Muscle of leg (tissue), 16 donors: ENCODE measurements at places on chromosomes 4 and X. TPM values are rescaled to one million over a fixed set of nuclear protein-coding genes. Genes with fewer than 3 reads are reported as not detected.
A peak's percentile ranks its signal among the peaks of the same experiment; 100 is the strongest.

DNA sequence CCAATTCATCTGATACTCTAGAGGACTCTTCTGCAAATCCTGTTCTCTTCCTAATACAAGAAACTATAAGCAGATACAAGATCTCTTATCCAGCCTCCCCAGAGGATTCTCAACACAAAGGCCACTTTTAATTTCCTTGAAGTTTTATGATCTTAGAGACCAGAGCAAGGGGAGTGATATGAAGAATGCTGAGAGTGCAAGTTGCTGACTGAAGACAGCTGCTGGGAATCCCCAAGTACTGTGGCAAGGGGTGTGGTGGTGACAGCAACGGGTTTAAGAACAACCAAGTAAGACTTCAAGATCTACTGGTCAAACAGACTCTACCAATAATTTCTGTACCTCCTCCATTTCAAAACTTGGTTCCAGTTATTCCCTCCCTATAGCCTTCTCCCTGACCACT is 7.0 kb downstream of the AMMECR1 start:
- DNase-seq, result no peak

GRCh38 chr4:140790171-140790570 is 34.0 kb upstream of the TBC1D9 start:
- DNase-seq, result no peak

GRCh38 chr4:82640540-82640939 is 78.8 kb upstream of the TMEM150C start:
- no peak for DNase-seq

HTN3 gene
- total RNA-seq, result not detected

TCEAL3 gene
- 6.3 TPM for total RNA-seq

- DNase-seq, result no peak
Measured at GRCh38 chr4:103753868-103754653, 34.3 kb upstream of the TACR3 start.

GRCh38 chr4:77074981-77075855 is 571 bp downstream of the CCNI start:
- DNase-seq, result peak; percentile 93

SH3RF1 gene
- 10.7 TPM for total RNA-seq

CTAG2 gene
- not detected for total RNA-seq

- peak; percentile 79 for DNase-seq
Measured at GRCh38 chr4:125703443-125703842, 388.7 kb downstream of the FAT4 start.

- peak; percentile 54 for DNase-seq
Measured at GRCh38 chr4:38162240-38162784, 202.1 kb downstream of the PTTG2 start.

DNA sequence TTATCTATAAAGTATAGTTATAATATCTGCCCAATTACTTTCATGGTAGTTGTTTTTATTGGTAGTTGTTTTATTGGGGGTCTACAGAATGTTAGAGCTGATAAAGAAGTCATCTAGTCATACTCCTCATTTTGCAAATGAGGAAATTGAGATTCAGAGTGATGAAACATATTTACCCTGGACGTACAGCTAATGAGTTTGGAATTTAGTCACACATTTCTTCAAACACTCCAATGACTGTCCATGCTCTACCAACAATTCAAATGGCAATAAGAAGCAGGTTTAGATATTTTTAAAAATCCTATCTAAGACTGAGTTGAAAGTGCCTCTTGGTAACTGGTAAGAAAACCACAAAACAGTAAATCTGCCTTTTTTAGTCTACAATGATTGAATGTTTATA is 98.2 kb downstream of the MAGEC1 start:
- no peak for DNase-seq

SPATA4 gene
- 0.13 TPM for total RNA-seq

- no peak for DNase-seq
Measured at GRCh38 chrX:16547644-16548043, 102.3 kb upstream of the S100G start.

NAP1L3 gene
- 11.7 TPM for total RNA-seq

- DNase-seq, result peak; percentile 22
Measured at GRCh38 chr4:60683357-60683756, 516.8 kb upstream of the ADGRL3 start.

DNA sequence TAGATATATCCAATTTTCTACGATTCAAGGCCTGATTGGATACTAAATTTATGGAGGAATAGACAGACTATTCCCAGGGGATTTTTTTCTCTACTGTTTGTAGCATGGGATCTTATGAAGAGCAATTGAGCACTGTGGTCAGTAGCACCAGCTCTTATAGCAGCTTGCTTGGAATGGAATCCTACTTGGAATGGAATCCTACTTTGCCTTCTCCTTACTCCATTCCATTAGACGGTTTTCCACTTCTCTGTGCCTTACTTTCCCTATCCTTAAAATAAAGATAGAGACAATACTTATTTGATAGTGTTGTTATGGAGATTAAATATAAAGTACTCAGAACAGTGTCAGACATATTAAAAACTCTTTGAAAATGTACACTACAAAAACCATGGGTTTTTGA is 133.5 kb downstream of the BTC start:
- no peak for DNase-seq

DNA sequence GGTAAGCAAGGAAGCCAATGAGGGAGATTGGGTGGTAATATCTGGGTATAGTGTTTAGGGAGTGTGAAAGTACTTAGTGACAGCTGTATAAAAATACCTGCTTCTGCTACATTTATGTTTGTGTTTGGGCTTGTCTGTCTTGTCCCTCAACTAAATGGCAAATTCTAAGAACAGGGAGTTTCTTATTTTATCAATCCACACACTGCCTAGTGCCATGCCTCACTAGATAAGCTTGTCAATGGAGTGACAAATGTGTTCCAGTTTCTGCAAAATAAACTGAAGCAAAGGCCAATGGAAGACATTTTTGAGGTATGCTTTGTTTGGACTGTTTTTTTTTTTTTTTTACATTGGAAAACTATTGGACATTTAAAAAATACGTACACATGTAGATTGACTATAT is 418.0 kb downstream of the SH2D1A start:
- no peak for DNase-seq

- no peak for DNase-seq
Measured at GRCh38 chr4:184792950-184793555, 32.7 kb downstream of the ACSL1 start.

DNA sequence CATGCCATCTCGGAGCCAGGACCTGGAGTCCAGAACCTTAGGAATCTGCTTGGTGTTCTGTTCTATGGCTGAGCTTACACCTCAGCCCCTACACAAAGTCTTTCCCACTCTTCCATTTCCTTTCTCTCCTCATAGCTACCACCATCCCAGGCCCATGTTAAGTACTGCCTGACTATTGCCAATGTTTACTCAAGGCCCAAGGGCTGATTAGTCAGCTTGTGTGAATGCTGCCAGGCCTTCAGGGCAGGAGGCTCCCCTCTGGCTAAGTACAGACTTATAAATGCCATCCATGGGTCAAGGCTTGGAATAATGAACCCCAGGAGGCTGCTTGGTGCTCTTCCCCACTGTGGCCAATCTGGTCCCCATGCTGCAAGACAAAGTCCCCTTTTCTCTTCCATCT is 411.6 kb upstream of the MAGEB18 start:
- no peak for DNase-seq

CDKL2 gene
- total RNA-seq, result 0.22 TPM

DNA sequence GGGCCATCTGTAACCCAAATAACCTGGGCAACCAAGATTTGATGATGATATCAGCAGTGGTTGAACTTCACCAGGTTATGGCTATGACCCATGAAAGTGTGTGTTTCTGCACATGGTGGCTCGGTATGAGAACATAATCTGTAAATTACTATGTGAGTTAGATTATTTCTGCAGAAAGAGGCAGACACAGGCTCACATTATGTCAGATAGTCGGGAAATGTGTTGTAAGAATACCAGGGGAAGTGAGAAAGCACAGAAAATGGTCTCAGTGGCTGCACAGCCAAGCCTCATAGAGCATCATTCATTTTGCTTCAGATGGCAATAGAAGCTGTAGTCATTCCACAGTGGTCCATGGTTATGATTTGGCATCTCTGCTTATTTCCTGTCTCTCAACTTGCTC is 63.0 kb upstream of the RBPJ start:
- no peak for DNase-seq

USP17L27 gene
- total RNA-seq, result not detected

DNA sequence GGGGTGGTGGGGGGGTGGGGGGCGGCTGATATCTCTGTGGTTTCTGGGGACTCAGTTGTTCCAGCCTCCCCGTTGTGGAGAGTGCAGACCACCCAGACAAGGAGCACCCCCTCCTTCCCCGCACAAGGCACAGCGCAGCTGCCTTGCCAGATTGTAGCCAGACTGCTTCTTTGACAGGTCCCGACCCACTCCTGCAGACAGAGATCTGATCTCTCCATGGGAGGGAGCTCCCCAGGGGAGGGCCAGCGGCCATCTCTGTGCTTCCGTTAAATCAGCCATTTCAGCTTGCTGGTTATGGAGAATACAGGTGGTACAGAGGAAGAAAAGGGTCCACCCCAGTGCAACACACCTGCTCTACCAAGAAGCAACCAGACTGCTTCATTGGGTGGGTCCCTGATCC is 80.8 kb downstream of the FGF16 start:
- peak; percentile 21 for DNase-seq

NDST4 gene
- 1.6 TPM for total RNA-seq

ADH1B gene
- total RNA-seq, result 6.3 TPM
